ENCODE measurements at places on chromosomes 5 and 9.

DNA sequence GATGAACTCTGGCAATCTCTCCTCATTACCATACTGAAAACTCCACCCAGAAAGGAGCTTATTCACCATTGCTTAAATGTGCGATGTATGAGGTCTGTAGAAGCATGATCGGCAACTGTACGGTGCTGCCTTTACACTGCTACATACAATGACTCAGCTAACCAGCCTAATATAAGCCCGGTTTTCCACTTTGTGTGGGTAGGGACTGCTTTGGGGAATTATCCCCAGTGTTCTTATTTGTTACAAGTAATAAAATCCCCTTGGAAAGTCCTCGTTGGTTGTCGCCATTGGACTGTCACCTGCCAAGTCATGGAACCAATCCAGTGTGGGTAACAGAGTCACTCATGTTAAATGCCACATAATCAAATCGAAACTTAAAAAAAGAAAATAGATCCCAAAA, 23.5 kb upstream of the TENT2 start:
- DNase-seq = no peak

- no peak for DNase-seq
Observed at GRCh38 chr9:32551276-32552051, 663 bp upstream of the SMIM27 start.

DNA sequence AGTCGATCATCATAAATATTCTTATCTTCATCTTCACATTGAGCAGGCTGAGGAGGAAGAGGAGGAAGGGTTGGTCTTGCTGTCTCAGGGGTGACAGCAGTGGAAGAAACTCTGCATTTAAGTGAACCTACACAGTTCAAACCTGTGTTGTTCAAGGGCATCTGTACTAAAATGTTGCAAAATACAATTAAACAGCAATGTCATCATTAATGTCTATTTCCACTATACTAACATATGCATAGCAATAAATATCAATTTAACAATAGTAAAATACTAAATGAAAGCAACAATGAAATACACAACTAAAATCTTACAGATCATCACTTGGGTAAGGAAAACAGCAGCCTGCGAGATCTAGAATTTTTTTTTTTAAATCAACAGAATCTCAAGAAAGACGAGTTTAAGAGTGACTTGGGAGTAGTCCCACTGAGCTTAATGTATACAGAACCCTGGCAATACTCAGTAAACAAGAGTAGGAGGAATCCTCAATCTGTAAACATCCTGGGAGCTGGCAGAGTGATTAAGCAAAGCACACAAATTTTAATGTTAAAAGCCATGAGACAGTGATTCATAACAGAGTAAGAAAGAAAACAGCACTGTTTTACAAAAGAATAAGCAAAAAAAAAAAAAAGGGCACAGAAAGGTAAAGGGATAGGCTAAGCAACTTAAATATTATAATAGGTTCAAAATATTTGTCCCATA, 10.0 kb downstream of the HOMER1 start:
- DNase-seq = no peak

- no peak for DNase-seq
Observed at GRCh38 chr5:76299592-76299991, 103.5 kb upstream of the IQGAP2 start.

GRCh38 chr5:175894793-175895192, 23.4 kb downstream of the CPLX2 start:
- DNase-seq = no peak

GRCh38 chr5:91022518-91022917, 360.6 kb downstream of the ARRDC3 start:
- DNase-seq = no peak

DNA sequence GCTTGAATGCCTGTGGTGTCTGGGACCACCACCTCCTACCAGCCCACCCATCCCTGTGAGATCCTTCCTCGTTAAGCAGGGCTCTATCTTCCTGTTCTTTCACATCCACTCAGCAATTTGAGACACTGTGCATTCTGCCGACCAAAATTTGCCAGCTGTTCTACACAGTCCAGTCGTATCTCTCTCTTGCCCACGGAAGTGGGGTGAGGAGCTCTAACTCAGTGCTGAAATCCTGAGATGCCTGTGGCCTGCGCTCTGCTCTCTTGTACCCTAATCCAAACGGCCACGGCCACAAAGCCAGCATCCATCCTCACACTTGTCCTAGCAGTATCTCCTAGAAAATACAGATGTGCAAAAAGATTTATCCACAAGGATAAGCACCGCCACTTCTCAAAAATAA, 97.9 kb downstream of the MVB12B start:
- no peak for DNase-seq

DNA sequence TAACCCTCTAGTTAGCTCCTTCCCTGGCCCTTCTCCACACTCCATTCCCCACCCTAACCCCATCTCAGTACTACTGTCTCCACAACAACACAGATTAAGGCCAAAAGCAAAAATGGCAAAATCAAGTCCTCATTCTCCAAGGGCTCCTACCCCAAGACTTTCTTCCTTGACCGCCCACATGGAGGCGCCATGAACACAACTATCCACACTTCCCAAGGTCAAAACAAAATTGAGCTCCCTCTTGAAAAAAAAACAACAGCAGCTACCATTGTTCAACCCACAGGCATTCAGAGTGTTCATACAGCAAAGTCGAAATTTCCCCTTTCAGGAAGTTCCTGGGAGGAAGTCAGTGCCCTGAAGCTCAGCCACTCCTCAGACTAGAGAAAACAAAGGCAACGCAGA, 54.4 kb downstream of the GNAQ start:
- peak; percentile 61 for DNase-seq

GRCh38 chr9:137648396-137648795, 29.6 kb downstream of the EHMT1 start:
- no peak for DNase-seq

DNA sequence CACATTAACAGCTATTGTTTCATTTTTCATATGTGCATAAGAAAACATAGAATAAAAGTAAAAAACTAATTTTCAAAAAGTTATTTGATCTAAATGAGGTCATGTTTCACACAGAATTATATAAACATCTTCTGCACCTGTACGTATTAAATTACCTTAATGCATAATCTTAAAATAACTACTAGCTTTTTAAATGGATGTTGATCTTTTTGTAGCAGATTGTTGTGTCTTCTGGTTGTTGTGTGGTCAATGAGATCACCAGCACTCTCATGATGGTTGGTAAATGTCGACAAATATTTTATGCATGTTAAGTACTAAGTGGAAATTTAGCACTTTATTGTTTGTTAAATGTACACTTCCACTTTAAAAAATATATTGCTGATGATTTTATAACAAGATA, 162.0 kb downstream of the AP3B1 start:
- DNase-seq = no peak

DNA sequence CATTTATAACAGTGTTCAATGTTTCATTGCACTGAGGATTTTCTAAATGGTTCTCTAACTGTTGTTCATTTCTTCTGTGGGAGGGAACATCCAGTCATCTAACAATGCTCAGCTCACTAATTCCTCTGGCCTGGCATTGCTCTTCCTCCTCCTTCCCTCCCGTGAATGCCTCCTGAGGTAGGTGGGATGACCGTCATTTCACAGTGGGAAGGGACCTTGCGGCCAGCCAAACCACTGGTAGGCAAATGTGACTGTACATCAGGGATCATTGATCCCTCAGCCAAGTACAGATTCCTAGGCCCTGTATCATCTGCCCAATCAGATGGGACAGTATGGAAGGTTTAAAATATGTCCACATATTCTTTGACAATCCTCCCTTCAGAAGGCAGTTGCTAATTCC, 23.7 kb upstream of the VDAC1 start:
- no peak for DNase-seq

- DNase-seq = peak; percentile 45
Observed at GRCh38 chr5:179342577-179342976, 2.7 kb downstream of the ADAMTS2 start.

GRCh38 chr9:34501889-34502425, 20.8 kb downstream of the ENHO start:
- peak; percentile 29 for DNase-seq

- no peak for DNase-seq
Observed at GRCh38 chr9:72313507-72313906, 51.5 kb downstream of the ZFAND5 start.

GRCh38 chr9:6877671-6878161, 119.9 kb downstream of the KDM4C start:
- peak; percentile 13 for DNase-seq

- DNase-seq = no peak
Observed at GRCh38 chr9:36550135-36550534, 22.6 kb upstream of the MELK start.

DNA sequence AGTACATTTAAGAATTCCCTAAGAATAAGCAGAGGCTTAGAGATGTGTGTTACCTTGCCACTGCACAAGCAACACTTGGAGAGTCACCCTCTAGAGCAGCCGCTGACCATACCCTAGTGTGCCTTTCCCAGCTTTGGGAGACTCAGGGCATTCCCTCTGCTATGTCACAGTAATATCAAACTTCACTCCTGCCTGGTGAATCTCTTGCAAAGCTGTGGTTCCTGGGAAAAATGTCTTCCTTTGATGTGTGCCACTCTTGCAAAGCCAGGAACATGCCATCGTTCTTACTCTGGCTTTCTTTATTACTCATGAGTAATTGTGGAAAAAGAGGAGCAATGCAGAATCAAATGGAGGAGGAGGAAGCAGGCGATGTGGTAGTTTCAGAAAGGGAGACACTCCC, 173.2 kb downstream of the CCDC192 start:
- DNase-seq = no peak

DNA sequence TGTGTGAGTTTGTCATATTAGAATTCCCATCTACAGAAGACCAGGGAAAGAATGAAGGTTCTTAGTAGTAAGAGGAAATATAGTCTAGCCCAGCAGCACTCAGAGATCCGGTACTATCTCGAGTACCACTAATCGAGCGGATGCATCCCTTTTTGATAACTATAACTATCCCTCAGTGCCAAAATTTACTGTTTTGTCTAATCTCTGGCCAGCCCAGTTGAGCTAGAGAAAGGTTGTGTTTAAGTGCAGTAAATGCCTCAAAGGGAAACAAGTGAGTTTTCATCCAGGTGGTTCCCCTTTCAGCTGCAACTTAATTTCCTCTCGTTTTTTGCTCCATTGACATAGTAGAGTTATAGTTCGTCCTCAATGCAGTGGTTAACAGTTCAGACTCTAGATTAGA, 146.7 kb downstream of the GPBP1 start:
- no peak for DNase-seq

DNA sequence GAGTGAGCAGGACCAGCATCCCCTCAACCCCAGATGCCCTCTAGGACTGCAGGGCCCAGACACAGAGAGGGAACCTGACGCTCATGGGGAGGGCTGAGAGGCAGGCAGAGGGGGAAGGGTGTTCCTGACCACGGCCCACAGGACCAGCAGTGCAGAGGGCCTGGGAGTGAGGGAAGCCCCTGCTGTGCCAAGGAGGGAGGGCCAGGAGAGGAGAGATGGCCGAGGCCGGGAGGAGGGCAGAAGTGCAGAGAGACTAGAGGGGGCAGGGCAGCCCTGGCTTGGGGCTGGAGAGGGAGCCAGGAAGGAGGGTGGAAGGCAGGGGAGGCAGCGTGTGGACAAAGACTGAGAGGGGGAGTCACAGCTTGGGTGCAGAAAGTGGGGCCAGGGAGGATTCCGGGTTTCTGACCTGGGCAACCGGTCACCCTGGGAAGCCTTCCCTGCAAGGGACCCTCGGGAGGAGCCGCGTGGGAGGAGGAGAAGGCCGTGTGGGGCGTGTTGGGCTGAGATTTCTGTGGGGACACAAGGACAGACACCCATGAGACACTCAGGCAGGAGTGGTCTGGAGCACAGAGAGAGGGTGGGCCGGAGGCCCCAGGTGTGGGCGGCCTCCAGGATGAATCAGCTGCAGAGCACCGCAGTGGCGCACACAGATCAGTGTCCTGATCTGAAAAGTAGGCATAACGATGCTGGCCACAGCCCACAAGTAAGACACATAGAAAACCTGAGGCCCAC, 117.5 kb downstream of the ADAMTS2 start:
- DNase-seq = no peak

- DNase-seq = no peak
Observed at GRCh38 chr5:87949676-87950631, 318.7 kb downstream of the TMEM161B start.

GRCh38 chr9:1871626-1872419, 143.3 kb upstream of the SMARCA2 start:
- no peak for DNase-seq

DNA sequence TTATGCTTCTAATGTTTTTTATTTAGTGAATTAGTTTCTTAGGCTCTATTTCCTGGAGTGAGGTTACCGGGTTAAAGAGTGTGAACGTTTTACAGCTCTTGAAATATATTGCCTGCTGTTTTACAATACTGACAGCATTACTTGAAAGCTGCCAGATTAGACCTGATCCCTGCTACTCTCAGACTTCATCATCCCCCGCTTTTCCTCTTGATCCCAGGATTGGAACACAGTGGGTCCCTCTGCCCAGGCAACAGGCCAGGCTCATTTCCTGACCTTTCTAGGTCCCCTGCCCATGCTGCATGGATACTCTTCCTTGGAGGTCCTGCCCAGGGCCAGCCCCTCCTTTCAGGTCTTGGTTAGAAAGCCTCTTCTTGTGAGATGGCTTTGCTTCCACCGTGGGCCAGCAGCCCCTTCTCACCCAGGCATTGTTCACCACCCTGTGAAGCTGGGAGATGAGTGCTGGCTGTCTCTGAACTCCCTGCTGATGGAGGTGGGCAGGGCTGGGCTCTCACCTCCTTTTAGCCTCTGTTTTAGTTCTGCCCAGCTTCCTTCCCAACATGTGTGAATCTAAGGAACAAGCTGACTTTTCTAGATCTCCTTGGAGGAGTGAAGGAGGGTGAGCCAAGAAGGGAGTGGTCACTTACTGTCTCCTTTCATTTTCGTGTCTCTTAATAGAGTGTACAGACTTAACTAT, 15.5 kb upstream of the FAM120AOS start:
- no peak for DNase-seq

- DNase-seq = no peak
Observed at GRCh38 chr9:134315716-134316448, 10.4 kb upstream of the RXRA start.

GRCh38 chr9:137085920-137086530, 760 bp upstream of the MAN1B1 start:
- no peak for DNase-seq

DNA sequence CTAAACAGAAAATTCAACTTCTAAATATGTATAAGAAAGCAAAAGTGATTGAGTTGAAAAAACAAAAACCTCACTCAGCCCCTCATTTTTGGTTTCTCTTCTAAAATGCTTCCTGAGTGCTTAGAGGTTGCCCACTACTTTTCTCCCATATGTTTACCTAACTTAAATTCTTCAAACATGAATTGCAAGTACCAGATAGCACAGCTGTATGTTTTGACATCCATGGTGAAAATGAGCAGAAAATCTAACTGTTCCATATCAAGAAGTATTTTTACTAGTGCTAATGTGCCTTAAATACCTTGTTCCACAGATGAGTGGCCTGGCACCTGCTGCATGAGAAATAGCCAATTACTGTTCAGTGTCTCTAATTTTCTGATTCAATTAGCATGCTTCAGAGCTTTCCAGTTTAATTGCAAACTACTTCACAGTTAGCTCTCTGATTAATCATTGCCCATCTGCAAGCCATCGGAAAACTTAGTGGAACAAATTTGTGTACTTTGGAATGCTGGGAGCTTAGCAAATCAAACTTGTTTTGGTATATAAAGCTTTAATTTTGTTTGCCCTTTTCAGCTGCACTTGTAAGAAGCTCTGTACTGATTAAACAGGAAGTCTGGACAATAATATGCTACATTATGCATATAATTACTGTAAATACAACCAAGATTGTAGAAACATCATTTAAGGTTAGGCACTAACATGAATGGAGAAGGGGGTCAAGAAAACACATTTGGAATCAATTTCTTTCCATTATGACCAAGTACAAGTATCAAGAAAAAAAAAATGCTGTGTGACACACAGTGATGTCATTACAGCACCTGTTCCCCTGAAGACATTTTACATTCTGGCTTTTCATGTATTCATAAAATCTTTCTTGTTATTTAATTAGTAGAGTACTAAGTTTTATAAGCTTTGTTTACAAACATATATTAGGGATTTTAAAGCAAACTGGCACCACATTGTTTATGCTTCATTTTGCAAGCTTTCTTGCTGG, 65.6 kb downstream of the POU5F2 start:
- DNase-seq = no peak
